ENCODE measurements at places on chromosomes 13 and 19.

DNA sequence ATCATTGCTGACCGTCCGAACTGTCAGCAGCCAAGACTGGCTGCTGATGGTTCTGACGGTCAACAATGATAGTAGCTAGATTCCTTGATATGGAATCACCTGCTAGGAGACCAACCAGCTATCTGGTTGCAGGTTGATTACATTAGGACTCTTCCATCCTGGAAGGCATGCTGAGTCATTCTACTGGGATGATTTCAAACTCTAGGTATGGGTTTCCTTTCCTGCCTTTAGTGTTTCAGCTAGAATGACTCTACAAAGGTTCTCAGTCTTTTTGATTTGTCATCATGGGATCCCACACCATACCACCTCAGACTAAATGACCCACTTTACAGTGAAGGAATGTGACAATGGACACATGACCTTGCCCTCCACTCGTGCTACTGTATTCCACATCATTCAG, 138.1 kb upstream of the KL start:
- DNase-seq, result no peak

DNA sequence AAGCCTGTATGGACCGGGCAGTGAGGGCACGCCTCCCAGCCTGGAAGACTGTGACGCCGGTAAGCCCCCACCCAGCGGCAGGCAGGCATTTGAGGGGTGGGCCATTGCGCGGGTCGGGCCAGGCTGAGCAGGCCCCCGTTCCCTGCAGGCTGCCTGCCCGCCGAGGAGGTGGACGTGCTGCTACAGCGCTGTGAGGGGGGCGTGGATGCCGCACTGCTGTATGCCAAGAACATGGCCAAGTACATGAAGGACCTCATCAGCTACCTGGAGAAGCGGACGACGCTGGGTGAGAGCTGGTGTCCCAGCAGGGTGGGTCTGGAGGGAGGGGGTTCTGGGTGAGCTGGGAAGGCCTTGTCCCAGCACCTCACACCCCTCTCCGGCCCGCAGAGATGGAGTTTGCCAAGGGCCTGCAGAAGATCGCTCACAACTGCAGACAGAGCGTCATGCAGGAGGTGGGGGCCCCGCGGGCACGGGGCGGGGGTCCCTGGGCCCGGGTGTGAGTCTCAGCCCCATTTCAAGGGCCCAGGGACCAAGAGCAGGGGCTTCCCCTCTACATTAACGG, 7.1 kb downstream of the ARHGAP45 start:
- DNase-seq, result no peak

- no peak for DNase-seq
These were observed 42.2 kb downstream of the BICRA start for GRCh38 chr19:47651132-47651531.

- DNase-seq, result no peak
These were observed at the start of gene CACNA1A for GRCh38 chr19:13506471-13506820. TSS of gene CACNA1A (minus strand) at chr19:13506479. CDS start at chr19:13506224, 255 bp downstream.

- no peak for DNase-seq
These were observed 3.9 kb upstream of the NUDT19 start for GRCh38 chr19:32687681-32688080.

GRCh38 chr13:92175330-92175729, 776.9 kb downstream of the GPC5 start:
- peak; percentile 6 for DNase-seq

GRCh38 chr13:74922963-74923362, 559.0 kb downstream of the TBC1D4 start:
- no peak for DNase-seq

- no peak for DNase-seq
These were observed 1065.8 kb upstream of the MIR17HG start for GRCh38 chr13:90281709-90282108.

GRCh38 chr19:18612051-18612771, 459 bp upstream of the TMEM59L start:
- no peak for DNase-seq

DNA sequence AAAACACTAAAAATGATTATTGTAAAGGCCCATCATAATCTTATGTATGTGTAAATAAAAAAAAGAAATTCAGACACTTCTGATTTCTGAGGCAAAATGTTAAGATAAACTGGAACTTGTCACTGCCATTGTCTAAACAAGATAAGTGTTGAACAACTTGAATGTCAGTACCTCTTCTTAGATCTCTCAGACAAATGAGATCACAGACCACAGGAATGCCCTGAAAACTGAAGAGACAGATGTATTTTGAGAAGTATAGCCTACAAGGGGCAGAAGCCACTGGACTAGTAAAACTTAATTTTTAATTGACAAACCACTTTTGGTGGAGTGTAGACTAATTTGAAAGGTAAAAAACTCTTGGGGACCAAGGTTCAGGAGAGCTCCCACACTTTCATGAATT, 375.5 kb upstream of the SLITRK5 start:
- DNase-seq, result no peak

GRCh38 chr13:40120288-40120687, 464.8 kb downstream of the COG6 start:
- DNase-seq, result no peak

DNA sequence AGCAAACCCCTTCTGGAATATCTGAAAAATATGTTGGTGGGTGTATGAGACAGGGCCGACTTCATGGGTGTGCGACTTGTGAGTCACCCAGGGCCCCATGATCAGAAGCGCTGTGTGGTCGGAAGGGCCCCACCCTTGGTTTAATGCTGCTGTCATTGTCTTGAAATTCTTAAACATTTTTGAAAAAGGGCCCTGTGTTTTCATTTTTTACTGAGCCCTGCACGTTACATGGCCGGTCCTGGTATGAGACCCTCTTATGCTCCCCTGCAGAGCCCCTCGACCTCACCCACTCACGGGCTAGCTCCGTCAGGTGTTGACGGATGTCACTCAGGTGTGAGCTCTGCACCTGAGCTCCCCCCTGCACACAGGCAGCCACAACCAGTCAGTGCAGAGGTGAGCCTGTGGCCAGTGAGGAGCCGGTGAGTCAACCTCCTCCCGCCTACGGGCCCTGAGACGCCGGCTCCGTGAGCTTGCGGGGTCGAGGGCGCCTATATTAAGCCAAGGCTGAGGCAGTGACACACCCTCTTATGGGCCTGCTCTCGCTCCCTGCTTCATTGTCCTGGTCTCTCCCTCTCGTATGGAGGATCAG, 27.7 kb downstream of the GADD45B start:
- peak; percentile 81 for DNase-seq

- no peak for DNase-seq
These were observed 179.3 kb downstream of the KDM4B start for GRCh38 chr19:5147978-5148793.

DNA sequence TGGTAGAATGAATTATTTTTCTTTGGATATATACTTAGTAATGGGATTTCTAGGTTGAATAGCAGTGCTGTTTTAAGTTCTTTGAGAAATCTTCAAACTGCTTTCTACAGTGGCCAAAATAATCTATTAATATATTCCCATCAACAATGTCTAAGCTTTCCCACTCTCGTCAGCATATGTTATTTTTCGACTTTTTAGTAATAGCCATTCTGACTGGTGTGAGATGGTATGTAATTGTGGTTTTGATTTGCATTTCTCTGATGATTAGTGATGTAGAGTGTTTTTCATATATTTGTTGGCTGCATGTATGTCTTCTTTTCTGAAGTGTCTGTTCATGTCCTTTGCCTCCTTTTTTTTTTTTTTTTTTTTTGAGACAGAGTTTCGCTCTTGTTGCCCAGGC, 90.2 kb upstream of the CSNK1A1L start:
- no peak for DNase-seq

- DNase-seq, result no peak
These were observed 3.8 kb downstream of the PRTN3 start for GRCh38 chr19:844546-844971.

GRCh38 chr13:81058916-81059290, 718.0 kb upstream of the SPRY2 start:
- no peak for DNase-seq

GRCh38 chr13:75770592-75771011, 134.5 kb downstream of the LMO7 start:
- DNase-seq, result no peak

DNA sequence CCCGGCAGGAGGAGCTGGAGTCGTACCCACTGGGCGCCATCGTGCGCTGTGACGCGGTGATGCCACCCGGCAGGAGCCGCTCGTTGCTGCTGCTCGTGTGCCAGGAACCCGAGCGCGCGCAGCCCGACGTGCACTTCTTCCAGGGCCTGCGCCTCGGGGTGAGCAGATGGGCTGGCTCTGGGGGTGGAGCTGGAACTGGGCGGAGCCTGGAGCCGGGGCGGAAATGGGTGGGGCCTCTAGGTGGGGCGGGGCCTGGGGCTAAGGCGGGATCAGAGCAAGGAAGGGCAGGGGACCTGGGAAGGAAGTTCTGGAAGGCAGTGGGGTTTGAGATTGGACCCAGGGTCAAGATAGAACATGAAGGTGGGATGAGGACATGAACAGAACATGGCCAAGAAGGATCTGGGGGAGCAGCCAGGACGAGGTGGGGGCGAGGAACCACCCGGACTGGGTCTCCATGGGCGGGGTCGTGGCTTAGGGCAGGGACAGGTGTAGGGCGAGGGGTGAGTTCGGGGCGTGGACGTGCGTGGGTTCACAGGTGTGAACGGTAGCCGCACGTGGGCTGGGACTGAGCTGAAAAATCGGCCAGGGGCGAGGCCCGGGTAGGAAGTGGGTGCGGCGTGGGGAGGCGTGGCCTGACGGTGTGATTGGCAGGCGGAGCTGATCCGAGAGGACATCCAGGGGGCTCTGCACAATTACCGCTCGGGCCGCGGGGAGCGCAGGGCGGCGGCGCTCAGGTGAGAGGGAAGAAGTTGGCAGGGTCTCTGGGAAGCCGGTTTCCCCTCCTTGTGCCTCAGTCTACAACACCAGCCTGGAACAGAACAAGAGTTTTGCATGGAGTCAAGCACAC, 4.7 kb downstream of the EPS8L1 start:
- peak; percentile 86 for DNase-seq

GRCh38 chr19:30566681-30567420, 194.7 kb downstream of the ZNF536 start:
- DNase-seq, result no peak

All from activated CD4-positive, alpha-beta T cell treated with anti-CD3 and anti-CD28 coated beads for 48 hours (primary cell).